ENCODE measurements at places on chromosomes 16 and 17. TPM values are rescaled to one million over a fixed set of nuclear protein-coding genes. Genes with fewer than 3 reads are reported as not detected.
A peak's percentile ranks its signal among the peaks of the same experiment; 100 is the strongest.

- DNase-seq: no peak
These were observed 82.3 kb upstream of the MED9 start for GRCh38 chr17:17394494-17394893.

The TIMP2 gene
- total RNA-seq: 94.7 TPM

DNA sequence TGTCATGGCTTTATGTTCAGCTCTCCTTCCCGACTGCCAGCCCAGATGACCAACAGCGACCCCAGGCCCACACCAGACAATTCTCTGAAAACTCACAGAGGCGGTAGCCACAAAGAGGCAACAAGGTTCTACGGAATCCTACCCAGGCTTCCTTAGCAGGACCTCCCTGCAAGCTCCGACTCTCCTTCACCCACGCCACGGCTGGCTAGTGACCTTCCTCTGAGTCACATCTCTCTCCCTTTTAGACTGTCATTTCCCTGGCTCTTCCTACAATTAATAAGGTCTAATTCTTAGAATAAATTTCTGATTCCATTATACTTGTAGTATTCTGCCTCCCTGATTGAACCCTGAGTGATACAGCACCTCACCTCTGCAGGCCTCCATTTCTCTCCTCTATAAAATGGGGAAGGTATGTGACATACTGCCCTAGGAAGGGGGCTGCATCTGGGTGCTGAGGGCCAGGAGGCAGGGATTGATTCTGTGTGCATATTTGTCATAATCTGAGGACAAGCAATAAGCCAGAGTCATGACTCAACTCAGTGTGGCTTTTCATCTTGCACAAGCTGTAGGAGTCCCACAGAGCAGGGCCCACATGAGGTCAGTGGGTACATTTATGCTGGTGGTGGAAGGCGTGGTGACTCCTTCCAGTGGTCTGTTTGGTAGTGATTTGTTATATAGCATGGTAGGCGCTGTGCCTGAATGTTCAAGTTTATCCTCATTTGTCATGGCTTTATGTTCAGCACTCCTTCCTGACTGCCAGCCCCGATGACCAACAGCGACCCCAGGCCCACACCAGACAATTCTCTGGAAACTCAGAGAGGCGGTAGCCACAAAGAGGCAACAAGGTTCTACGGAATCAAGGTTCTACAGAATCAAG, 46.2 kb downstream of the SMPD3 start:
- DNase-seq: peak; percentile 70

DNA sequence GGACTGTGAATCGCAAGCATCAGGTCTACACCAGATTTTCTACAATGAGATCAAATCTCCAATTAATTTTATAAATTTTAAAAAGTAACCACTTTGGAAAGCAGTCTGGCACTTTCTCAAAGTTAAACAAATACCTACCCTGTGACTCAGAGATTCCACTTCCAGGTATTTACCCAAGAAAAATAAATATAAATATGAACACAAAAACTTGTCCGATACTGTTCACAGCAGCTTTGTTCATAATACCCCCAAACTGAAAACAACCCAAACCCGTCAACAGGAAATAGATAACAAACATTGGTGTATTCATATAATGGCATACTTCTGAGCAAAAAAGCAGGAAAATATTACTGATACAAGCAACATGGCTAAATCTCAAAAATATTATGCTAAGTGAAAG, 12.1 kb downstream of the ZDHHC7 start:
- DNase-seq: no peak

DNA sequence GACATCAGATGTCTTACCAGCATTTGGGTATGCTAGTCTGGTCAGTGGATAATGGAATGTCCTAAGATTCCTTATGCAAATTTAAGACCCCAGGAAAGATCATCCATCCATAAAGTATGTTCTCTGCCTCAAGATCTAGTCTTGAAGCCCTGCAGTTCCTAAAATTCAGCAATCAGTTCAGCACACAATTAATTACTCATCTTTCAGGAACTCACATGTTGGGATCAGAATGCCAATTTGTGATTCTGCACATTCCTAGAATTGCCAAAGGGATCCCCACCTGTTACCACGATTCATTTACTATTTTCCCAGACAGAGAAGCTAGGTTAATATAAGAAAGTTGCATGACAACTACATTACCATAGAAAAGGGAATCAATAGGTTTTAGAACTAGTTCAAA, 3.2 kb downstream of the OR2C1 start:
- peak; percentile 85 for DNase-seq

- no peak for DNase-seq
These were observed 10.2 kb downstream of the TBKBP1 start for GRCh38 chr17:47704116-47704515.

The NACA2 gene
- not detected for total RNA-seq
